ENCODE measurements at places on chromosomes 5 and 9.

DNA sequence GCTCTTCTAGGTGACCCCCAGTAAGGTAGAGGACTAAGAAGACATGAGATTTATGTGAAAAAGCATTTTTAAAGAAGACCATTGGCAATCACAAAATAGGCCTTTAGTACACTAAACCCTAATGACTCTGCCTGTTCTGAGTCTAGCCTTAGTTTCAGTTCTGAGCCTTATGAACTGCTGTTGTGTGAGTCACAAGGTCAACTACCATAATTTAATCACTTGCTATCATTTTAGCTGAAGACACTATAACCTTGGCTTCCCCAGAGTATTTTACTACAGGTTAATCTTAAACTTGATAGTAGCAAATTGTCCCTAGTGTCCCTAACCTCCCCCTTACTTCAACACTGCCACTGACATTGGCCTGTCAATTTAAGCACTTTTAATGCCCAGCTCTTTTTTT is 34.4 kb downstream of the APC start:
- DNase-seq: peak; percentile 2

GRCh38 chr9:112885324-112885723 is 5.4 kb downstream of the SLC46A2 start:
- DNase-seq: no peak

DNA sequence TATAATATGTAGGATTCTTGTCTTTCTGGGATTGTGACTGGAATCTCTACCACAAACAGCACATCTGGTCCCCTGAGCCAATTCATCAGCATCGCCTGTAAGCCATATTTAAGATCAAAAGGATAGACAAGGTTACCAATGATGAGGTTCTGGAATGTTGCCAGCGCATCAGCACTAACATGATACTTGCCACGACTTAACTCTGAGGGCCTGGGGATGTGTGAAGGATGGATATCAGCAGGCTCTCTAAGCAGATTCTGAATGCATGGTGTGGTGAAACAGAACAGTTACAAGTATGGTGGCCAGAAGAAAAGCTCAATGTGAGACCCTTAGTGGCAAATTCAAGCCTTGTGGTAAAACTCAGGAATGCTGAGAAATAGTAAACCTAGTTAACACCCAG is 143.0 kb downstream of the XRCC4 start:
- DNase-seq: peak; percentile 6

GRCh38 chr5:150497274-150497988 is 10.5 kb upstream of the NDST1 start:
- DNase-seq: peak; percentile 95

- DNase-seq: no peak
These were observed 286.5 kb downstream of the MLLT3 start for GRCh38 chr9:20335668-20336332.

GRCh38 chr5:159913048-159913447 is 3.2 kb upstream of the ADRA1B start:
- peak; percentile 87 for DNase-seq

DNA sequence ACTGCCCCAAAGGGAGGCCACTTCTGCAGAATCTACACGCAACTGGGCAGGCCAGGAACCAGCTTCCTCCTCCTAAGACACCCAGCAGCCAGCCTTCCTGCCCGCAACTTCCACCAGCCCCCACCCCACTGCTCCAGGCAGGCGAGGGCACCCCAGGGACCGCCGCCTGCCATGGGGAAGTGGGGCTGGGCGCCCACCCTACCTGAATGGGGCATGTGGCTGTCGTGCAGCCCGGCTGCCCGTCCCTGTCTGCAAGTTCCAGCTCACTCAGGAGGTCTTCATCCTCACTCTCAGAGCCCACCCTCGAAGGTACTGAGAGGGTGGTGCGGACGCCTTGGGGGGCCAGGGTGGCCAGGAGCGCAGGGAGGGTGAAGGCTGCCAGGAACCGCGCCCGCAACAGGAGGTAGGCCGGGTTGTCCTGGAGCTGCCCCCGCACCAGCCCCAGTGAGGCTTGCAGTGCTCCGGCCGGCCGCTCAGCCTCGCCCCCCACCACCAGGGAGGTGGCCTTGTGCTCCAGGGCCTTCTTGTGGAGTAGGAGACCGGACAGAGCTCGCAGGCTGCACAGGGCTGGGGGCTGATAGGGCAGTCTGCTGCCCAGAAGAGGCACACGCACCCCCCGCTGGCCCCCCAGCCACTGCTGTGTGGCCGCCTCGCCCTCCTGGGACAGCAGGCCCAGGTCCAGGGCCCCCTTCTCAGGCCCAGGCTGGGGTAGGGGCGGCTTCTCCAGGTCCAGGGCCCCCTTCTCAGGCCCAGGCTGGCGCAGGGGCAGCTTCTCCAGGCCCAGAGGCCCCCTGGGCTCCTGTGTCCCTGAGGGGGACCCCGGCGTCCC is 4.1 kb upstream of the CARD9 start:
- DNase-seq: no peak

DNA sequence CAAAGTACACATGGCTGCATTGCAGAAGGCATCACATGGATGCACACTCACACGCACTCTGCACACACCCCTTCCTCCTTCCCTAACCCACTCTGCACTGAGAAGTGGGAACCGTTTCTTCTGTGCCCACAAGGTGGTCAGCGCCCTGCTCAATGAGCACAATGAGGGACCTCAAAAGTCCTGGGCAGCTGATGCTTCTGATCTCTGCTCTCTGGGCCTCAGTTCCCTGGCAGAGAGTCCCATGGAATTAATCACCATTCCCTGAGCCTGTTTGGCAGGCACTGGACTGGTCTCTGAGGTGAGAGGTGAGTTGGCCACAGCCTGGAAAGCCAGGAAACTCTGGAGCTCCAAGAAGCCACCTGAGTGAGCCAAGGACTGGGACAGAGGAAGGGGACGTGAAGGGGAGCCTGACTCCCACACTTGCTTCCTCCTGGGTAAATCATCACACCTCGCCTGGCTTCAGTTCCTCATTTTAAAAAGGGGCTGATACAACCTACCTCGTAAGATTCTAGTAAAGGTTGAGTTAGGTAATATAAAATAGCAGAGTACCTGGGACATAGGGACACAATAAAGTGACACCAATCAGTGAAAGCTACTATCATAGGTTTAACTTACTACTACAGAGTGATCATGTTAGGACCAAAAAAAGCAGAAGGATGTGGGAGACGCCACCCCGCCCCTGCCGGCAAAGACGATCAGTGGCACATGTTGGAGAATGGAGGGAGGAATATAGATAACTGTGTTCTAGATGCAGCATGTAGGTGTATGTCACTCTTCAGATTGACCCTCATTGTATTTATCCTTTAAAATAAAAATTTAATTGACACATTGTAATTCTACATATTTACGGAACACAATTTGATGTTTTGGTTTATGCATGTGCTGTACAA is 21.1 kb upstream of the IGFBPL1 start:
- no peak for DNase-seq

- DNase-seq: peak; percentile 50
These were observed 20.4 kb downstream of the GNPDA1 start for GRCh38 chr5:141992349-141992963.

- DNase-seq: peak; percentile 93
These were observed 117.9 kb upstream of the IL6ST start for GRCh38 chr5:56112526-56113121.

DNA sequence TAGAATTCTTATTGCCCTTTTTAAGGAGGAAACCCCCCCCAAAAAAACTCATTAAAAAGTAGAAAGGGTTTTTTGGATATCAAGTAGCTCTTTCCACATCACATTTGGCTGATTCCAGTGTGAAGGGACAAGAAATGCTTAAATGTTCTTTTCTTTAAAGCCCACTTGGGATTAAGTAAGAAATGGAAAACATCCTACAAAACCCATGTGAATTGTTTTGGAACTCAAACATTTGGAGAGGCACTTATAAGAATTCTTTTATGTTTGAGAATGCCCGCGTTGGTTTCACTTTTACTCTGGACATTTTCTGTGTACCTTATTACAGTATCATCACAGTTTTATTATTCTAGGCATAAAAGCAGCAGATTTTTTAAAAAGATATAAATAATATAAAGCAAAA is 301.1 kb upstream of the ACTBL2 start:
- no peak for DNase-seq

- no peak for DNase-seq
These were observed 164.5 kb downstream of the MED27 start for GRCh38 chr9:131915181-131915580.

DNA sequence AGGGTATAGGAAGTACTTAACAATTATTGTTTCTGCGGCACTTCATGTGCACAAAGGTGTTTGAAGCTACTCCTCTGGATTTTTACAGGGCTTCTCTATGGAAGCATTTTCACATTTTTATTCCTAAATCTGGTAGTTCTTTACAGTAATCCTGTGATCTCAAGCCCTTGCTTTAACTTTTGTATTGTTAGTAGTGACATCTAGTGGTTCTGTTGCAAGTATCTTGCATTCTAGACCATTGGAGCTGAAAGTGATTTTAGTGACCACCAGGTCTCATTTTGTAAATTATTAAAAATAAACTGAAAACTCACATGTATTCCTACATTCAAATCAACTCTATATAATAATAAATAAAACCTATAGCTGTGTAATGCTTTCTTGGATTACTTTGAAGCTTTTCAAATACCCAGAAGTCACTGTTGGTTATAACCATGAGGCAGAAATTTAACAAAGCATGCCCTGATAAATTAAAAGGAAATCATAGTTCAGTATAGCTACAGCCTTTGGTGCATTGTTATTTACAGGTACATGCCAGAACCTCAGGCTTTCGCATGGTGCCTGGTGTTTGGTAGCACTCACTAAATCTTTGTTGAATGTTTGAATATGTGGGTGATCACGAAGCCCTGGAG is 18.9 kb downstream of the RPS23 start:
- peak; percentile 21 for DNase-seq

DNA sequence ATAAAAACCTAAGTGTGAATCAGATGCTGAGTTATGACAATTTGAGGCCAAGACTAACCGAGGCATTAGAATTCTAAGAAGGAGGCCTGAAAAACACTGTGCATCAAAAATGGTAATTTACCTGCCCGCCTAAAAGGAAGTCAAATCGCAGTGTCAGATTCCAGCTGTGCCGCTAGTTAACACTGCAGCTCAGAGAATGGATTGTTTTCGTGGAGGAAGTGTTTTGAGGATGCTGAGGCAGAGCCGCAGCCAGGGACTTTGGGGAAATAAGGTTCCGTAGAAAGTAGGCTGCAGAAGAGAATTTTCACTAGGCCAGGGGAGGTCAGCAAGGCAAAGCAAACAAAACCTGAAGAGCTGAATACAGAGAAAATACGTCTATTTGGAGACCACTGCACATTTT is 226.4 kb upstream of the ISL1 start:
- no peak for DNase-seq

- DNase-seq: peak; percentile 86
These were observed 23.4 kb downstream of the CORO2A start for GRCh38 chr9:98168941-98169488.

GRCh38 chr5:141001446-141001843 is 35.2 kb downstream of the PCDHAC2 start:
- DNase-seq: no peak

DNA sequence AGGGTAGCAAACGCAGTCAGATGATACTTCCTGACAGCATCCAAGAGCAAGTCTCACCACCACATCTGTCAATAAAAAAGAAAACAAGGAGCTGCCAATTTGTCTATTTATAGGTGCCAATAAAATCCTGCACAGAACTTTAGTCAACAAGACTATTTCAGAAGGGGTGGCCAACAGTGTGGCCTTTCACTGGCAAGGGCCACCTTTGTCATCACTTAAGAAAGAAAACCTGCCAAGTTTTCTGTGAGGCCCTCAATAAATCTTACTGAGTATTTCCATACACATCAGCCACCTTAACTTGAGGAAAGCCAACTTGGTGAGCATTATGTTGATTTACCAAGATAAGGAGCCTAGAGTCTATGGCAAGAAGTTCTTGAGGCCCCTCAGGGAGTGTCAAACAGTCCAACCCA is 312.3 kb downstream of the ENC1 start:
- no peak for DNase-seq

DNA sequence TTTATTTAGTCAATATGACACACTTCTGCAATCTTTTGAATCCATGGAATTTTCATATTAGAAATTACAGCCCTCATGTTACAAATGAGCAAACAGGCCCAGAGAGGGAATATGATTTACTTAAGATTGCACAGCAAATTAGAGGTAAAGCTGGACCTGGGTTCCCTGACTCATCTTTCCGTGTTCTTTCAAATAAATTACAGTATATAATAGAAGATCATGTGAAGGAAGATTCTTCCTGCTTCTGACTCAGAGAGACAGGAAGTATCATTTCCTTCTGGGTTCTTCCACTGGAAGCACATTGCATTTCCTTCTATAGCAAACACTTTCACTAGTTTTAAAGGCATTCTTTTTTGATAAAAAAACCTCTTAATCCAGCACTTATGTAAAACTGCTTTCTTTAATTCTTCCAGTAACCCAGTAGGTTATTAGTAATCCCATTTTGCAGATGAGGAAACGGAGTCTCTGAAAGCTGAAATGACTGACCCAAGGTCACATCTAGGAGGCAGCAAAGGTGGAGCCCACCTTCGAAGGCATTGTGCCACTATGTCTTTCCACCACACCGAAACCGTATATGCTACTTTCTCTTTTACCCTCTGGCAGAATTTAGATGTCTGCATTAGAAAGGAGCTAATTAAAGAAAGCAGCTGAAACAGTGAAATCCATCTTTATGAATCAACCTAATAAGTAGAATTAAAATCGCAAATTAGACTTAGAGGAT is 566.7 kb upstream of the KLF4 start:
- peak; percentile 74 for DNase-seq

DNA sequence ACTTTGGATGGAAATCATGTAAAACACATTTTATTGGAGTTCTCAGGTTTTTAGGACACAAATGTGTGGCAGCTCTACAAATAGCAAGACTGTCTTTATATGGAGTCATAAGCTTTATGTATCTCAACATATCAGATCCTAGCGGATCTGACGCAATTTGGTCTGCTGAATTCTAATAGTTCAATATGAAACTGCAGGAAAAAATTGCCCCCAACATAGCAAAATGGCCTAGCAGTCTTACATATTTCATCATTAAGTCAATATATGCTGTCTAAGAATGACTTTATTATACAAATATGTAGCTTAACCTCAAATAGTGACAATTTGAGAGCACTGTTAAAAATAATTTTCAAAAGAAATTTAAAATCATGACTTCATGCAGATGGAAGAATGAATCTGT is 244.3 kb downstream of the TAF11L14 start:
- DNase-seq: no peak

- DNase-seq: no peak
These were observed 75.1 kb downstream of the MROH2B start for GRCh38 chr5:40995801-40996586.

DNA sequence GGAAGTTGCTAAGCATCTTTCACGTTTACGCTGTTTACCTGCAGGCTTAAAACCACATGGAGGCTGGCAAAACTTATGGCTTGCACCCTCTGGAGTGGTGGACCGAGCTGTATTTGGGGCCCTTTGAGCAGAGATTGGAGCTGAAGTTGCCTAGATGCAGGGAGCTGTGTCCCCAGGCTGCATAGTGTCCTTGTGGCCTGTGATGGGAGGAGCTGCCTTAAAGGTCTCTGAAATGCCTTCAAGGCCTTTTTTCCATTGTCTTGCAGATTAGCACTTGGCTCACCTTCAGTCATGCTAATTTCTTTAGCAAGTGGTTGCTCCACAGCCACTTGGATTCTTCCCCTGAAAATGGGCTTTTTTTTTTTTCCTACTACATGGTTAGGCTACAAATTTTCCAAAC is 81.5 kb upstream of the CHD1 start:
- DNase-seq: no peak

Measured in RPMI7951 (cell line).